ENCODE measurements at places on chromosomes 3 and 15.

DNA sequence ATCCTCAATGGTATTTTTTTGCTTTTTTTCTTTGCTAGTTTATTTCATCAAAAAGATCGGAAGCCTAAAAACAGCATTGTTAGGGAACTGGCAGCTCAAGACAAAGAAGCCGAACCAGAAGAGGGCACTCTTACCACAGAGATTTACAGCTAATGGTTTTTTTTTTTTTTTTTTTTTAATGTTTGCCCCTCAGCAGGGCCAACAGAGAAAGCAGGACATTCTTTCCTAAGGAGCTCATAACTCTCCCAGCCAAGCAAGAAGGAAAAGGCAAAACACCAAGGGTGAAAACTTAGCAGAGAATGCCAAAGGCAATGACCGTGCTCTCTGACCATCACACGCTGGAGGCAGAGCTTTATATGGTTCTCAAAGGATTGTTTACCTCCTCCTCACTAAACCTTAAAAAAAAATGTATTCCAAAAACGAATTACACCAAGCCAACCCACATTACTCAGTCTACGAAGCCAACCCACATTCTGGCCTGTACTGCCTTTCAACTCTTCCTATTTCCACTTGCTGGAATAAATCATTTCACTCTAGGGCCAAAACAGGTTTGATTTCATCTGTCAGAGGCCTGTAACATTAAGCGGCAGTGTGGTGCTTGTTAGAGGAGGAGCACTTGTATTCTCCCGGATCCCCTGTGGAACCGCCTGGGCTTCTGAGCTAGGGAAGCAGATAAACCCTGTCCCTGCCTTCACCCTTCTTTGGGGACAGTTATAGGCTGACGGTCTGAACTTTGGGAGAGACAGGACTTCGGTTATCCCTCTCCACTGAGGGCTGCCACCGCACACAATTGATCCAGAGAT is 35.6 kb upstream of the GYG1 start:
- peak; percentile 41 for DNase-seq

GRCh38 chr15:58311556-58311955 is 120.2 kb upstream of the LIPC start:
- DNase-seq: no peak

GRCh38 chr15:63531586-63531985 is 27.2 kb downstream of the USP3 start:
- DNase-seq: no peak

DNA sequence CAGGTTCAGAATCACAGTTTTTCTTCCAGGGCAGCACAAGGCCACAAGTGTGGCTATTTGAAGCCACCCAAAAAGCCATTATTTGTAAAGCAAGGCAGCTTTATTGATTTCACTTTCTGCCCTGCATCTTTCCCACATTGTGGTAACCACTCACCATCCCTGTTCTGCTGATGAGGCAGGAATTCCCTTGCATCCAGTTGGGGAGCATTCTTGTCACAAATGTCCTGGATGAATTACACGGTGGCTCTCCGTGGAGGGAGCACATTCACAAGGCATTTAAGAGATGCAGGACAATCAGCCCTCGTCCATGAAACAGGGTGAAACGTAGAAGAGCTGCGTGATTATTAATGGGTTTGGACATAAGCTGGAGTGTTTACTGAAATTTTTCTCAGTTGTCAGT is 111.2 kb downstream of the APBA2 start:
- no peak for DNase-seq

DNA sequence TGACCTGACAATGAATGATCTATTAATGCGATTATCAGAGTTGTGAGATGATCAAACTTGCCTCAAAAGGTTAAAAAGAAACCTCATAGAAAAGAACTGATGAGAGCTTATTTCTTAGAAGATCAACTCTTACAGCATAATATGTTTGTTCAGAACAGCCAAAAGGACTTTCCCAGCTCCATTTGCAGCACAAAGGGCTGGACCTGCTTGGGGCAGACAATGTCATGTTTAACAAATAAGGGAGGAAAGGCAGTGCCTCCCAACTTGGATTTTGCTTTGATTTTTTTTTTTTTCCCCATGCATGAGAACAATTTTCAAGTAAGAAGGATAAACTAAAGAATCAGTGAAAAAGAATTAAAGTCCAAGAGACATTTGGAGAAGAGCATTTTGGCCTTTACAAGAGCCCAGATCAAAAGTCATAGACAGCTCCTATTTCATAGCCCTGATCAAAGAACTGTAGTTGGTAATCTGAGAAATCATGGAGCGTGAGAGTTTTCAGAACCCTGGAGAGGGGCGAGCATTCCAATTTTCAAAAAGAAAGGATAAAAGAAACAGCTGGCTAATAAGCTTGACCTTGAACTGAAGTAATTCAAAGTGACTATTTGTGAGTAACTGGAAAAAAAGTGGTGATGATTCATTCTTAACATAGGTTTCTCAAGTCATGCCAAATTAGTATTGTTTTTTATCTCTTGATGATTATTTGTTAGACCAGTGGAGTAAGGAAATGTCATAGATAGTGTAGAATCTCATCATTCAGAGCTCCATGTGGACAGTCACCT is 136.0 kb upstream of the CFAP20DC start:
- DNase-seq: no peak
